Stimulated activated CD8-positive, alpha-beta memory T cell treated with anti-CD3 and anti-CD28 coated beads, Interleukin-4, amount 100 ng/mL, for 1 hour (primary cell): ENCODE measurements at places on chromosomes 3 and 15.

- DNase-seq, result no peak
Measured at GRCh38 chr15:76338486-76339304, 2.1 kb downstream of the ISL2 start.

GRCh38 chr3:34669490-34669889, 871.1 kb downstream of the PDCD6IP start:
- no peak for DNase-seq

DNA sequence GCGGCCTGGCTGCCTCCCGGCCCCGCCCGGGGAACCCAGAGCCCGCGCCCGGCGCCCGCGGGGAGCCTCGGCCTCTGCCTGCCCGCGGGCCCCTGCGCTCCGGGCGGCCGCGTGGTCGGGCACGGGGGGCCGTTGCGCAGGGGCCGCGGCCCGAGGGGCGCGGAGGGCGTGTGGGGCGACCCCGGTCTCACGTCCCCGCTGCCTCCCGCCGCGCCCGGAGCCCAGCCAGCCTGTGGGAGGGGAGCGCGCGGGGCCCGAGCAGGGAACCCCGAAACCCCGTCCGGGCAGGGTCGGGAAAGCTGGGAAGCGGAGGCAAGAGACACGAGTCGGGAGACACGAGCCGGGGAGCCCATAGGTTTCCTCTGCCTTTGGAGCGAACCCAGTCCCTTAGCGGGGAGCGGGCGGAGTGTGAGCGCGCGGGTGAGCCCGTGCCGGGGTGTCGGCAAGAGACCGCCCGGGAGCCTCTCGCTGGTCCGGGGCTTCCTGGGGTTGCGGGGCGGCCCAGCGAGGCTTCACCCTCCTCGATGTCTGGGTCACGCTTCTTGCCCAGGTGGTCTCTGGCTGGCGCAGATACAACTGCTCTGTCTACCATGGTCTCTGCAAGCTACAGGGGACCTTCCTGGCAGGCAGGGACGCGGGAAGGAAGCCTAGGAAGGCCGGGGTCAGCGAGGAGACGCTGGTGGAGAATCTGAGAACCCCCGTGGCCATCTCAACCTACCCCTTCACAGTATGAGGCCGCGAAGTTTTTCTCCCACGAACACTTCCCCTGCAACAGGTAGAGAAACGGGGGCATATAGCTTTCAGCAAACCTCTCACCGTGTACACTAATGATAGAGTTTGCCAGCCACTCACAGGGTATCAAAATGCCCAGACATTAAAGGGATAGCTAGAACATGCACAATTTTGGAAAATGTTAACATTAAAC, 586 bp downstream of the LRRK1 start:
- DNase-seq, result no peak

DNA sequence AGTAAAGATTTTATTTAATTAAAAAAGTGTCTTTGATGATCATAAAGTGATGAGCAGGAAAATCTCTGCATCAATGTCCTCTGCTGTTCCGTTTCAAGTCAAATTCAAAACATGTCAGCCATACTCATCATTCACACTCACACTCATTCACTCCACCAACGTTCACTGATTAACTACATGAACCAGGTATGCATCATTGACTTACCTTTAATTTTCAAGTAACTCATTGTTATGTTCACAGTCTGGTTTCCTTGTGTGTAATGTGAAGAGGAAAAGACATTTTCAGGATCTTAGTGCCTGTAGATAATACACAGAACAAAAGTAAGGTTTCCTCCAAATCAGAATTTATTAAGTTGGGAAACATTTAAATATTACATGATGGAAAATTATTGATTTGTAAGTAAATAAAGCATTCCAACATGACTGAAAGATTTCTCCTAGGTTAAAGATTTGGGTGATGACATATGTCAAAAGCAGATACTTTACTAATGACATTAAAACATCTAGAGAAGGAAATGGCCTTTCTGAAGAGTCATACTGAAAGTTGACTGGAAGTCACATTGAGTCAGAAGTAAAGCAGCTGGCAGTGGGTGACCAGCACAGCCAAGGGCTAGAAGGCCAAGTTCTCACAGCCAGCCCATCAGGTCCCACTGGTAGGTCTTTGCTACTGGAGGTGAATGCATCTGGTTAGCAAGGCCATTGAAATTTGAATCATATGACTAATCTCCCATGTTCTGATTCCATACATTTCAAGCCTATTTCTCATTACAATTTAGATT, 251.9 kb downstream of the CDIN1 start:
- no peak for DNase-seq

DNA sequence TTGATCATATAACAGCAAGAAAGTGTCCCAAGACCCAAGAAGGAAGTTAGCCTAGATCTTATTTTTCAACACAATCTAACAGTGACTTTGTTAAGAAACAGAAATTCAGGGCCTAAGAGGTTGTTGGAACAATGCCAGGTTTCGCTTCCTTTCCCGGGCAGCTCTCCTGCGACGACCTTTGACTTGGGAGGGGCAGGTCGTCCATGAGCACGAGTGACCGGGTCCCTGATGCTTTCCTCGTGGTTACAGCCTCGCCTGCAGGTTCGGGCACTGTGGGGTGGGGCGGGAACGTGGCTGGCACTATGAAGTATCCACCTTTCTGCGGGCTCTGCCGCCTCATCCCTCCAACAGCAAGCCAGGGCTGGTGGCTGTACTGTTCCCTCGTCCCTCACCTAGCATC, 90.1 kb upstream of the RGMA start:
- no peak for DNase-seq

DNA sequence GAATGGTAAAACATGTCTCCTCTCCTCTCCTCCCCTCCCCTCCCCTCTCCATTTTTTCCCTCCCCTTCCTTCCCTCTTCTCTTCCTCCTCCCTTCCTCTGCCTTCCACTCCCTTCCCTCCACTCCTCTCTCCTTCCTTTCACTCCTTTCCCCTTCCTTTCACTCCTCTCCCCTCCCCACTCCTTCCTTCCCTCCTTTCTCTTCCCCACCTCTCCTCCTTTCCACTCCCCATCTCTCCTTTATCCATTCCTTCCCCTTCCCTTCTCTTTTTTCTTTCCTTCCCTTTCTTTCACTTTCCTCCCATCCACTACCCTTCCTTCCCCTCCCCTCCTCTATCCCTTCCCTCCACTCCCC, 621.9 kb downstream of the AGBL1 start:
- DNase-seq, result no peak

- DNase-seq, result no peak
Measured at GRCh38 chr3:122942937-122943827, 84.4 kb downstream of the SEMA5B start.

- no peak for DNase-seq
Measured at GRCh38 chr3:20194793-20195460, 8.9 kb upstream of the SGO1 start.

DNA sequence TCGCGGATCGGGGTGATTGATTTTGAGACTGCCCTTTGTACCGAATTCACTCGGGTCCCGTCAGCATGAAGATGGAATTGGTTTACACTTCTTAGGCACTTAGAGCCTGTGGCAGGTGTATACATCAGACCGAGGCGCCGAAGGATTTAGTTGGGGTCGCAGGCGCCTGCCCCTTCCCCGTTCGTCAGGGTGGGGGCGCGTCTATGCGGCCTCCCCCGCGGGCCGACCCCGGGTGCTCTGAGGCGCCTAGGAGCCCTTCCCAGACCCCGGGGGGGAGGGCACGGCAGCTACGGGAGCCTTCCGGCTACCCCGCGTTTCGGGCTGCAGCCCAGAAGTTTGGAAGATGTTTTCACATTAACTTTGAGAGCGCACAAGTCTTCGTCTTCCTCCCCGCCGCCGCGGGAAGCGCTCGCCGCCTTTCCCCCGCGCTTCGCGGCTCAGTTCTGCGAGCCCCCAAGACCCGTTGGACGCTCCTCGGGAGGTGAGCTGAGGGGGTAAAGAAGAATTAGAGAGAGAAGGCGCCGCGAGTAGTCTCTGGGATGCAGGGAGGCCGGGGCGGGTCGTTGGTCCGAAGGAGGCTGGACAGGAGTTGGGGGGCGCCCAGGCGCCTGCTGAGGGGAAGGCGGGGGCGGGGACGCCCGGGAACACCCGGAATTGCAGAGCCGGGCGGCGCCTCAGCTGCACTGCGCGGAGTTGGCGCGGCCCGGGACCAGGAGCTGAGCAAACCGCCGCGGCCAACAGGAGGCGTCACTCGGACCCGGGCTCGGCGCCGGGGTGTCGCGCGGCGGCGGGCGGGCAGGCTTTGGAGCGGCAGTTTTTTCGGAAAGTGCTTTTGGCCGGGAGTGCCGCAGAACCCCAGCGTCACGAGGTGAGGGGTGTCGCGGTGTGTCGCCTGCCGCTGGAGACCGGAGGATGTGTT, 780 bp downstream of the TIPARP start:
- no peak for DNase-seq

- no peak for DNase-seq
Measured at GRCh38 chr15:70438776-70439175, 324.6 kb downstream of the UACA start.

DNA sequence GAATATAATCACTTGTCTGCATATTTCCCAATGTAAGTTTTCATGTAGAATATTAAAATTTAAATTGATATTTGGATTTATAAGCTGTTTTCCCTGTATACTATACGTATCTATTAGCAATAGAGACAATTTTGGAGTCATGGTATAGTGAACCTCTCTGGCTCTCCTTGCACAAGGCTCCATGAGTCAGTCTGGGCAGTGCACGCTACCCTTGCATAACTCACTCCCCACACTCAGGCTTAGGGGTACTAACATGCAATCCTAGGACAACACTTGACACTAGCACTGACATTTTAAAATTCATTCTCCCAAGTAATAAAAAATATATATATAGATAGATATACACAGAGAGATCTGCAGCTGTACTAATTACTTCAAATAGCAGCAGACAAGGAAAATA, 39.2 kb downstream of the SLC24A1 start:
- no peak for DNase-seq

DNA sequence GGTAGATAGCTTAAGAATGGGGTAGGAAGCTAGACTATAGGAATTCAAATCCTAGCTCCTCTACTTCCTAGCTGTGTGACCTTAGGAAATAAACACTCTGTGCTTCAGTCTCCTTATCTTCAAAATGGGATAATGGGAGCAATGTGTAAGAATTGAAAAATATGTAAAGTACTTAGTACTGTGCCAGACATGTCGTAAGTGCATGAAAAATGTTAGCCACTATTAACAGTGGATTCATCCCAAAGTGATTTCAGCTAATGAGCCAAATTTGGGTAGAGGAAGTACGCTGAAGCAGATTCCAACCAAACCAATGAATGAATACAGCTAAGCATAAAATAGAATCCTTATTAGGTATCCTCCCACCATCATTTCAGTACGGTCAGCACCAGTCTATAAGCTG, 192.1 kb downstream of the RORA start:
- DNase-seq, result no peak
